ENCODE measurements at places on chromosomes 2 and 18. TPM values are rescaled to one million over a fixed set of nuclear protein-coding genes. Genes with fewer than 3 reads are reported as not detected.

The VSNL1 gene
- not detected for total RNA-seq

The IL1RL1 gene
- total RNA-seq, result not detected

The CPS1 gene
- total RNA-seq, result 5.0 TPM

The DYNAP gene
- not detected for total RNA-seq

The TGFA gene
- not detected for total RNA-seq

The RNMT gene
- total RNA-seq, result 32.2 TPM

The MEP1B gene
- total RNA-seq, result not detected

The XDH gene
- not detected for total RNA-seq

The TUBB8B gene
- not detected for total RNA-seq

The DHRS9 gene
- 0.40 TPM for total RNA-seq

The TLX2 gene
- 2.5 TPM for total RNA-seq

The ANKRD30B gene
- total RNA-seq, result not detected

The UGT1A6 gene
- total RNA-seq, result not detected

- H3K4me1 ChIP-seq, result no peaks in the 10 kb centered on the region
- no peaks in the 10 kb centered on the region for H3K27me3 ChIP-seq
- no peak for DNase-seq
- H3K27ac ChIP-seq, result no peak overlapping the region
- H3K36me3 ChIP-seq, result no peaks in the 10 kb centered on the region
These were observed 17.9 kb downstream of the NRXN1 start for GRCh38 chr2:51013933-51014526.

- H3K4me1 ChIP-seq, result peaks cover 9% of the 10 kb centered on the region
- DNase-seq, result no peak
- H3K36me3 ChIP-seq, result no peaks in the 10 kb centered on the region
- H3K4me3 ChIP-seq, result no peak overlapping the region
- H3K27me3 ChIP-seq, result no peaks in the 10 kb centered on the region
These were observed 147.9 kb downstream of the DOCK10 start for GRCh38 chr2:224894356-224894755.

- H3K27me3 ChIP-seq, result no peaks in the 10 kb centered on the region
- H3K36me3 ChIP-seq, result no peaks in the 10 kb centered on the region
- H3K4me3 ChIP-seq, result no peak overlapping the region
- DNase-seq, result no peak
These were observed 127.1 kb downstream of the SETBP1 start for GRCh38 chr18:44807766-44808165.

DNA sequence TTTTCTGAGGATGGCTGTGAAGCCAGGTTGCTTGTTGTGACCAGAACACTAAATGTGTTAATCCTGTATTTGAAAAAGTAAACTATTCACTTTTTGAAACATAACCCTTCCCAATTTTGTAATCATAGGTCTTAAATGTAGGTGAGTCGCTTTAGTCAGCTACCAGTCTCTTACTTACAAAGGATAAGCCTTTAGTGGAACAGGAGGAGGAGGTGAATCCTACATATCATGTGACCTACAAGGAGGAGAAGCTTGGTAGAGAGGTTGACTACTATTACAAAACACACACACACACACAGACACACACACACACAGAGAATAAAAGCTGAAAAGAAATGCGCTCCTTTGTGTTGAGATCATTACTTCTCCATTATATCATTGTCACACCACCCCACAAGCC is 59.9 kb upstream of the SPAG16 start:
- DNase-seq, result no peak
- H3K36me3 ChIP-seq, result no peaks in the 10 kb centered on the region
- no peak overlapping the region for H3K27ac ChIP-seq

DNA sequence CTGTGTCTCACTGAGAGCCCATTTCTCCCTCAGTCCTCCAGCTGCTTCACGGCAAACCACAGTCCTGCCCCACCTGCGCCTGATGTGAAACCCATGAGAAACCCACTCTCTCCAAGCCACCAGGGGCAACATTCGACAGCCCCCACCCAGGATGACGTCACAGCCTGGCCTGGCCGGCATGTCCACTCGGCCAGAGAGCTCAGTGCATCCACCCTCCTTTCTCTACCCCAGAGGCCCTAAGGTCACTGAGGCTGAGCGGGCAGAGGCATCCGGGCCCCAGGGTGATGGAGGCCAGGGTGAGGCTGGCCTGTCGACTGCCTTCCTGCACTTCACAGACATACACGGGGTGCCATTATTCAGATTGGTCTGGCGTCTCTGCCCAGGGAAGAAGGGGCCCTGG is 402.7 kb upstream of the MYT1L start:
- H3K36me3 ChIP-seq, result no peaks in the 10 kb centered on the region
- DNase-seq, result no peak
- no peaks in the 10 kb centered on the region for H3K27me3 ChIP-seq
- no peaks in the 10 kb centered on the region for H3K4me1 ChIP-seq
- H3K4me3 ChIP-seq, result no peak overlapping the region

DNA sequence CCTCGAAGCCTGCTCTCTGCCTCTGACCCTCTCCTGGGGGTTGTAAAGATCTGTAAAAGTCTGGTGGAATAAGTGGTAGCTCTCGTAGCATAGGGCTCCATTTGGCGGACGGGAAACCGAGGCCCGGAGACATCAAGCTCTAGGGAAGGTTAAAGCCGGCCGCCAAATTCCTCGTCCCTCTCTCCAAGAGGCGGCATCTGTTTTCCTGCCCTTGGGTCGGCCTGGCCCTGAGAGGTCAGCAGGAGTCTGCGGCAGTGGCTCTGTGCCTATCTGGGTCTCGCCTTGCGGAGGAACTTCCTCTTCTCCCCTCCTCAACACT is 72.4 kb downstream of the TEX51 start:
- no peak overlapping the region for H3K27ac ChIP-seq
- H3K36me3 ChIP-seq, result no peaks in the 10 kb centered on the region
- no peak overlapping the region for H3K4me3 ChIP-seq
- no peak for DNase-seq
- peaks cover 10% of the 10 kb centered on the region for H3K4me1 ChIP-seq

DNA sequence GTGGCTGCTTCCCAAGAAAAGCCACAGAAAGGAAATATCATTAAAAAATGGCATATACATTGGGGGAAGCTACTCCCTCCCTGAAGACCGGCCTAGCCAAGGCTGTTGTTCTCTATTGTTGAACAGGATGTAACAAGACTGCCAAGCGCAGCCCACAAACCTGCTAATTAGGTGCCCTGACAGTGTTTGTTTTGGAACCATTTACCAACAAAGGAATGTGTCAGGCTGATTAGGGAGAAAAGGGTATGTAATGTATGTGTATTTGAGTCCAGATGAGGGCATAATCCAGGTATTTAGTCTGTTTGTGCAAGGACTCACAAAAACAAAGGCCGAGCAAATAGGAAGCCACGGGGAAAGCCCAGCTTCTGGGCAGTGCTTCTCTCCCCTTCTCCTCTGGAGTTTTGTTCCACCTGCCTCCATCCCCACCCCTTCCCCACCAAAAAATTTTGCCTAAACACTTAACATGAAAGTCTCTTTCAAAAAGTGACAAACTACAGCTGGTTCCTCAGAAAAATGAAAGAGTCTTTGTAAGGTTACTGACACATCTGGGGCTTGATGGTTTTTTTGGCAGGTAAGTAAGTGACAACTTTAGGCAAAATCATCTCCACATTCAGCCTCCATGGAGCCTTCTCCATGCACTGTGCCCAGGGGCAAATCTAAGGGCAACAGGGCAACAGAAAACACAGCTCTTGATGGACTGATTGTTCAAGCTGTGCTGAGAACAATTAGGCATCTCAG is 78.3 kb upstream of the FZD5 start:
- no peaks in the 10 kb centered on the region for H3K4me1 ChIP-seq
- DNase-seq, result no peak
- H3K27ac ChIP-seq, result no peak overlapping the region
- no peaks in the 10 kb centered on the region for H3K27me3 ChIP-seq

- no peaks in the 10 kb centered on the region for H3K4me1 ChIP-seq
- no peaks in the 10 kb centered on the region for H3K36me3 ChIP-seq
- H3K27ac ChIP-seq, result no peak overlapping the region
- no peaks in the 10 kb centered on the region for H3K27me3 ChIP-seq
- peak; percentile 82 for DNase-seq
- H3K4me3 ChIP-seq, result no peak overlapping the region
These were observed 79.4 kb downstream of the TMEM182 start for GRCh38 chr2:102841107-102841840.

- peak; percentile 95 for DNase-seq
- H3K27ac ChIP-seq, result peak overlapping the region; percentile 74
- H3K27me3 ChIP-seq, result no peaks in the 10 kb centered on the region
- H3K36me3 ChIP-seq, result peaks cover 19% of the 10 kb centered on the region
- peak overlapping the region; percentile 84 for H3K4me3 ChIP-seq
- H3K4me1 ChIP-seq, result peaks cover 41% of the 10 kb centered on the region
These were observed 545 bp upstream of the CDCA7 start for GRCh38 chr2:173354073-173354581.

DNA sequence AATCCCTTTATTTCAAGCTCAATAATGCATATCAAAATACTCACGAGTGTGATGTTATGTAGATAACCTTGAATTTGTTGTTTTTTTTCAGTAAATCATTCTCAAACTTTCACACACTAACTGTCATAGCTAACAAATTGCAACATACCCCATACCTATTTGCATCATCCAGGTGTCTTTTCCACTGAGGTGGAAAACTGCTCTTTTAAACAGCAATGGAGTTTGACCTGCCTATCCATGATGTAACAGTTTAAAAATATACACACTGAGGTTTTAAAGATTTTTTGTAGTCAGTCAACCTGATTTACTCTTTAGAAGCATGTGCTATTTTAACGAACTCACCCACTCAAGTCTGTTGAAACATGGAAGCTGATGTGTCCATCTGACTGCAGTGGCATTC is 298.7 kb downstream of the RND3 start:
- no peak for DNase-seq
- H3K27me3 ChIP-seq, result no peaks in the 10 kb centered on the region
- H3K4me1 ChIP-seq, result no peaks in the 10 kb centered on the region

- H3K27ac ChIP-seq, result no peak overlapping the region
- H3K4me1 ChIP-seq, result no peaks in the 10 kb centered on the region
- no peaks in the 10 kb centered on the region for H3K27me3 ChIP-seq
- no peak overlapping the region for H3K4me3 ChIP-seq
- no peaks in the 10 kb centered on the region for H3K36me3 ChIP-seq
These were observed 290.4 kb upstream of the ZC3H15 start for GRCh38 chr2:186195696-186196095.

GRCh38 chr2:234095301-234095700 is 44.8 kb downstream of the SPP2 start:
- H3K36me3 ChIP-seq, result no peaks in the 10 kb centered on the region
- H3K4me1 ChIP-seq, result no peaks in the 10 kb centered on the region
- no peak overlapping the region for H3K27ac ChIP-seq

GRCh38 chr18:28707006-28707405 is 530.1 kb upstream of the CDH2 start:
- no peaks in the 10 kb centered on the region for H3K36me3 ChIP-seq
- no peak overlapping the region for H3K27ac ChIP-seq
- no peaks in the 10 kb centered on the region for H3K4me1 ChIP-seq
- H3K27me3 ChIP-seq, result no peaks in the 10 kb centered on the region
- no peak for DNase-seq
- H3K4me3 ChIP-seq, result no peak overlapping the region

GRCh38 chr18:73638709-73639108 is 508.9 kb downstream of the FBXO15 start:
- no peaks in the 10 kb centered on the region for H3K36me3 ChIP-seq
- no peak overlapping the region for H3K4me3 ChIP-seq
- DNase-seq, result no peak
- H3K27me3 ChIP-seq, result no peaks in the 10 kb centered on the region
- H3K27ac ChIP-seq, result no peak overlapping the region

DNA sequence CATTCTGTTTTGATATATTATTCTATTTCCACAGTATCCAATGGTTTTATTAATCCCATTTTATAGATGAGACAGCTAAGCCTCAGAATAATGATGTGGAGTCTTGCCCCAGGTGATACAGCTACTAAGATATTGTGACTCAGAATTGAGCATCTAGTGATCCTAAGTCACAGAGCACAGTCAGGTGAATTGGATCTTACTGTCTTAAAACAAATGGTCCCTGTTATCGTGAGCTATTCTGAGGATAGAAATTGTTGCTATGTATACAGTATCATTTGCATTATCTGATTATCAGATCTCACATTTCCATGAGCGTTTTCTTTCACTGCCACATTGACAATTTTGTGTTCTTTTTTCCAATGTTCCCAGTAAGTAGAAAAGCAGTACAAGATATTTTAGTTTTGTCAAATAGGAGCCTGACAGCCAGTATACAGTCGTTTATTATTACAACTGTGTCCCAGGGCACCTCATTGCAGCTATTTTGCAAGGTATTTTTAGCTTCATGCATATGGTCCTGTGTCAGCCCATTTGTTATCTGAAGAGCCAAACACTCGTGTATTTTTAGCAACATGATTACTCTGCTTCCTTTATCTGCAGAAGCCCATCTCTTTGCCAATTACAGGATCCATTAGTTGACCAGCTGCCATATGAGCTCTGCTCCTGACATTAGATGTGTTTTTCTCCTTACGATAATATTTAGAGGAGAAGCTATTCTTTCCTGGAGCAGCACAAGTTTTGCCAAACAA is 25.1 kb upstream of the SGPP2 start:
- H3K4me3 ChIP-seq, result no peak overlapping the region
- H3K27me3 ChIP-seq, result no peaks in the 10 kb centered on the region
- no peak for DNase-seq
- 0 out of 2 replicates have a peak, but pooled peaks cover 4% of the 10 kb centered on the region for H3K4me1 ChIP-seq

DNA sequence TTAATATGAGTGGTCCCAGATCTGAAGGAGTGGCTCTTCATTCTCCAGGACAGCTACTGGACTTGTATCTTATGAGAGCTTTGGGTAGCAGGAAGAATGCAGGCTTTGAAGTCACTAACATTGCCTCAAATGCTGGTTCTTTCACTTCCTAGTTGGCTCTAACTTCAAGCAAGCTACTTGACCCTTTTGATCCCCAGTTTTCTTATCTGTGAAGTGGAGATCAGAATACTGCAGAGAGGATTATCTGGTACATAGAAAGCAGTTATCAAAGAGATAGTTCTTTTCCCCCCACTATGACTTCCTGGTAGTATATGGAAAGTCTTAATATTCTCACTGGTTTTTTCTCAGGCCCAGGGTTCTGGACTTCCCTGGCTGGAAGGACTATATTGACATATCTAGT is 3.4 kb upstream of the PLCL1 start:
- H3K4me1 ChIP-seq, result peaks cover 12% of the 10 kb centered on the region
- DNase-seq, result no peak
- no peaks in the 10 kb centered on the region for H3K36me3 ChIP-seq
- no peak overlapping the region for H3K27ac ChIP-seq
- no peaks in the 10 kb centered on the region for H3K27me3 ChIP-seq
- H3K4me3 ChIP-seq, result no peak overlapping the region

DNA sequence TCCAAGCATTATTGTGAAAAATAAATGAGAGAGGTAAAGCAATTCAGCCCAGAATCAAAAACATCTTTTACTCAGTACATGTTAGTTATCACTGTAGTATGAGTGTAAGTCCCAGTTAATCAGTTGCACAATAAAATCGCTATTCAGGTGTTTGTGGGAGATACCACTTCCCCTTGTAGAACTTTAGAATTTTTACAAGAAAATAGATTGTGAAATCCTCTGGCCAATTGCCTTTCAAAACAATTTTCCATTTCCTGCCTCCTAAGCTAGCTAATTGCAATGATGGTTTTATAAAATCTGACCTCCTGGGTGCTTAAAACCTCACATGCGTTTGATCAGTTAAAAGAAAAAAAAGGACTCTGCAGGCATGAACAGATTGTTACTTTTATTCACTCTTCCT is 332.5 kb downstream of the PID1 start:
- H3K27me3 ChIP-seq, result no peaks in the 10 kb centered on the region
- no peak overlapping the region for H3K4me3 ChIP-seq
- no peaks in the 10 kb centered on the region for H3K36me3 ChIP-seq
- DNase-seq, result no peak
- H3K4me1 ChIP-seq, result no peaks in the 10 kb centered on the region

- no peaks in the 10 kb centered on the region for H3K4me1 ChIP-seq
These were observed 108.4 kb upstream of the YPEL5 start for GRCh38 chr2:30038419-30038818.

GRCh38 chr2:221120643-221121042 is 451.5 kb downstream of the EPHA4 start:
- H3K4me1 ChIP-seq, result no peaks in the 10 kb centered on the region
- no peak overlapping the region for H3K4me3 ChIP-seq
- no peak overlapping the region for H3K27ac ChIP-seq
- no peak for DNase-seq
- no peaks in the 10 kb centered on the region for H3K27me3 ChIP-seq

Measured in Karpas-422 (cell line).